ENCODE measurements at places on chromosomes 16 and 17.

DNA sequence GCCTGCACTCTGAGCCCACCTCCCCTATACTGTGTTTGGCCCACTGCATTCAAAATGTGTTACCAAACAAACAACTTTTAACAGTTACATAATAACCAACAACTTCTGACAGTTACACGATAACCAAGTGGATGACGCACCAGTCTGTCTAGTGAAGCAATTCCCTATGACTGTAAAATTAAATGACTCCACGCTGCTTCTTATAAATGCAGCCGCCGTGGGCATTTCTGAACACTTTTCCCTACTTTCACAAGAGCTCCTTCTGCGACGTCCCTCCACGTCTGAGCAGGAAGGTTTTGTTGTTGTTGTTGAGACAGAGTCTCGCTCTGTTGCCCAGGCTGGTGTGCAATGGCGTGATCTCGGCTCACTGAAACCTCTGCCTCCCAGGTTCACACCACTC, 27.6 kb downstream of the ZNF276 start:
- no peak for DNase-seq

GRCh38 chr16:66850115-66850815, 6.1 kb downstream of the CA7 start:
- no peak for DNase-seq

- peak; percentile 27 for DNase-seq
Measured at GRCh38 chr17:33049781-33050414, 58.3 kb downstream of the SPACA3 start.

DNA sequence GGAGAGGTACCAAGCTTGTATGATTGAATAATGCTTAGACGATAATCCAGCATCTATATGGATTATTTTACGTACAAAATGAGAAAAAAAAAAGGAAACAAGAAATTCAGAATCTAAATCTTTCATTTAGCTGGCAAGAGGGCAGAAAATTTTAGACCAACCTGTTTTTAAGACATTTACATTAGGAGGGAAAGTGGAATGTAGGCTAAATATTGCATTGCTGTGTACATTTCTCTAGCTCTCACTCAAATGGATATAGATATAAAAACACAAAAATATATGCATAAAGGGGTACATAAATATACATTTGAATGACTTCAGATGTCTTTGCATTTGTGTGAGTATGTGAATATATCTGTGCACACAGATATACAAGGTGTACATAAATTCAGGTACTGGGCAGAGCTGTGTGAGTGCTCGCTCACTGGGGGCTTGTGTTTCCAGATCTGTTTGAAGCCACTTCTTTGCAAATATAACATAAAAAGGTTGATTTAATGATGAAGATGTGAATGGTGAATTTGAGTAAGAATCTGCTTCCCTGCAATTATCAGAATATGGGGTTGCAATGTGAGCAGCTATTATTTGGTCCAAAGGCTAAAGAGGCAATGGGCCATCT, 14.2 kb upstream of the ZFHX3 start:
- DNase-seq: no peak
